ENCODE measurements at places on chromosomes 1 and 21. TPM values are rescaled to one million over a fixed set of nuclear protein-coding genes. Genes with fewer than 3 reads are reported as not detected.
A peak's percentile ranks its signal among the peaks of the same experiment; 100 is the strongest.

Gene LAX1
- total RNA-seq: 16.9 TPM

GRCh38 chr1:231828182-231828920, 201.8 kb downstream of the DISC1 start:
- no peak overlapping the region for H3K4me3 ChIP-seq
- no peaks in the 10 kb centered on the region for H3K27me3 ChIP-seq
- H3K4me1 ChIP-seq: no peaks in the 10 kb centered on the region
- DNase-seq: no peak
- H3K36me3 ChIP-seq: peaks cover 10% of the 10 kb centered on the region
- H3K27ac ChIP-seq: no peak overlapping the region

DNA sequence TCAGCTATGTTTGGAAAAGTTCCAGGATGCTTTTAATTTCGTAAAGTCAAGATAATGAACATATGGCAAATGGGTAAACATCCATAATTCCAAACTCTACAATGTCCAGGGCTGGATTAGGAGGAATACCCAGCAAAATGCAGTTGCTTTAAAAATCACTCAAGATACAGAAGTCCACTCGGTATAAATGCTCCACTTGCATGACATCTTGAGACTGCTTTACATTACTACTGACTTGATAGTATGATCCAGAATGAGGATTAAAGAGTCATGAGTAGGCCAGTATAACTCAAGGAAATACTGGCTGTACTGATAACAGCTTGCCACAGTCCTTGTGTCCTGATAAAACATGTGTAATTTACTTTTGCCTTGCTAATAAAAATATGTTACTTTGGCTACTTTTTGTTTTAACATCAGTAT, 58.3 kb upstream of the ANGPTL3 start:
- no peak overlapping the region for H3K4me3 ChIP-seq
- DNase-seq: no peak
- peaks cover 4% of the 10 kb centered on the region for H3K36me3 ChIP-seq
- H3K27me3 ChIP-seq: no peaks in the 10 kb centered on the region

- no peaks in the 10 kb centered on the region for H3K4me1 ChIP-seq
- no peaks in the 10 kb centered on the region for H3K27me3 ChIP-seq
- no peak overlapping the region for H3K4me3 ChIP-seq
- no peak for DNase-seq
Observed at GRCh38 chr1:169184812-169185211, 78.3 kb downstream of the ATP1B1 start.

Gene NTRK1
- total RNA-seq: 3.2 TPM

GRCh38 chr1:21451981-21452411, 12.1 kb downstream of the NBPF3 start:
- DNase-seq: no peak
- no peak overlapping the region for H3K27ac ChIP-seq
- no peaks in the 10 kb centered on the region for H3K4me1 ChIP-seq
- peaks cover 5% of the 10 kb centered on the region for H3K36me3 ChIP-seq
- H3K4me3 ChIP-seq: no peak overlapping the region

Gene KCNE1
- 0.74 TPM for total RNA-seq

- H3K36me3 ChIP-seq: no peaks in the 10 kb centered on the region
- no peak overlapping the region for H3K27ac ChIP-seq
- no peak overlapping the region for H3K4me3 ChIP-seq
- peaks cover 13% of the 10 kb centered on the region for H3K4me1 ChIP-seq
- DNase-seq: peak; percentile 56
Observed at GRCh38 chr1:89780721-89781120, 40.1 kb upstream of the LRRC8D start.

DNA sequence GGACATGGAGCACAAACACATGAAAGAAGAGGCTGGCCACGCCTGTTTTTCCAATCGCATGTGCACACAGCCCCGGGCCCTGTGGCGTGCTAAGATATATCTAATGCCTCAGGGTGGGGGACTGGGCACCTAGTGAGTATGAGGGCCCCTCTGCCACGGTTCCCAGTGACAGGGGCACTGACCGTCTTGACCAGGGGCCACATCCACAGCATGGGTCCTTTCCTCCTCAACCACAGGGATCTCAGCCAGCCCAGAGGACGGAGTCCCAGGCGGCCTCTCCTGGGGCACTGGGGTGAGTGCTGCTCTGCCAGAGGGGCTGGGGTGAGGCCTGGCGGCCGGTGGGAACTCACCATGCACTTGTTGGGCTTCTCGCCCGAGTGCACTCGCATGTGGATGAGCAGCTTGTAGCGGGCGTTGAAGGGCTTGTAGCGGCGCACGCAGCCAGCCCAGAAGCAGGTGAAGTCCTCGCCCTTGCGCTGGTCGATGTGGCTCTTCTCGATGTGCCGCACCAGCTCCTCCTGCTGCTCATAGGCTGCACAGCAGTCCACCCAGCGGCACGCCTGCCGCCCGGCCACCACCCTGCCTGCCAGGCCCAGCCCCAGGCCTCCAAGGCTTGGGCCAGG, 134.7 kb downstream of the DMRTB1 start:
- DNase-seq: no peak
- no peaks in the 10 kb centered on the region for H3K27me3 ChIP-seq
- H3K4me3 ChIP-seq: no peak overlapping the region
- H3K36me3 ChIP-seq: no peaks in the 10 kb centered on the region
- H3K4me1 ChIP-seq: no peaks in the 10 kb centered on the region

Gene GUCA2B
- total RNA-seq: not detected

Gene LEMD1
- total RNA-seq: not detected

DNA sequence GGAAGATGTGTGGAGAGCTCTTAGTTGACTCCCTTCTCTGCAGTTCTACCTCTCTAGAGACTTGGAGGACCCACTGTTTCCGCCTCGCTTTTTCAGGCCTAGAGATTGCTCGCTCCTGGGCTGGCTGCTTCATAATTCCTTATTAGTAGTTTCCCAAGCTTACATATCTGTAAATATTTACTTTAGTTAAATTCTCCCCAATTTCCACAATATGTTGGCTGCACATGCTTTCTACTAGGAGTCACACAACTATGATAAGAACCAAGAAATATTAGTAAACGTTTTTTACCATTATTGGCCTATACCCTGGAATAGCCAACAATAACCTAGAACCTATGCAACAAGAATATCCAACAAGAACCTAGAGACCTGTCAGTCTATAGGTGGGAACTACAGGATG, 129.0 kb upstream of the RUNX1 start:
- no peak overlapping the region for H3K4me3 ChIP-seq
- no peaks in the 10 kb centered on the region for H3K4me1 ChIP-seq
- no peak for DNase-seq
- no peaks in the 10 kb centered on the region for H3K36me3 ChIP-seq
- no peak overlapping the region for H3K27ac ChIP-seq

- H3K36me3 ChIP-seq: peaks cover 29% of the 10 kb centered on the region
- H3K27ac ChIP-seq: no peak overlapping the region
- no peaks in the 10 kb centered on the region for H3K4me1 ChIP-seq
- no peaks in the 10 kb centered on the region for H3K27me3 ChIP-seq
Observed at GRCh38 chr1:15489052-15489736, 13.3 kb downstream of the CELA2B start.

DNA sequence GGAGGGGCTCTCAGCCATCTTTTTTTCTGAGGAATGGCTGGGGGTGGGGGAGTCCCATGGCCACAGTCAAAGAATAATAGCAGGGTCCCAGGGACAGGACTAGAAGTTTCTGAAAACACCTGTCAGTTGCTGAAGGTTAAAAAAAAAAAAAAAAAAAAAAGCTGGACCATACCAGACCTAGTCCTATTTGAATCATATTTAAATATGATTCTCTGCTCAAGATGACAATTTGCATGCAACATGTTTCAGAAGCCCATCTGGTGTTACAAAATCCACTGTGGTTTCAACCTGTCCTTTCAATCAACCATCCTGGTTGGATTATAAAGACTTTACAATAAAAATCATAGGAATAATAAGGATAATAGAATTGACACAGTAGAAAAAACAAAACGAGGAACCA, 153.7 kb downstream of the TENT5C start:
- H3K36me3 ChIP-seq: no peaks in the 10 kb centered on the region
- H3K27ac ChIP-seq: no peak overlapping the region
- H3K4me1 ChIP-seq: no peaks in the 10 kb centered on the region

GRCh38 chr1:162206300-162206699, 136.8 kb downstream of the NOS1AP start:
- H3K36me3 ChIP-seq: no peaks in the 10 kb centered on the region
- no peak overlapping the region for H3K4me3 ChIP-seq
- H3K27ac ChIP-seq: no peak overlapping the region
- no peaks in the 10 kb centered on the region for H3K27me3 ChIP-seq
- no peak for DNase-seq

- H3K4me1 ChIP-seq: no peaks in the 10 kb centered on the region
- H3K4me3 ChIP-seq: no peak overlapping the region
- no peak for DNase-seq
- no peak overlapping the region for H3K27ac ChIP-seq
Observed at GRCh38 chr1:175303201-175303707, 110.7 kb upstream of the KIAA0040 start.

Gene EDN2
- total RNA-seq: not detected

- no peaks in the 10 kb centered on the region for H3K36me3 ChIP-seq
- no peaks in the 10 kb centered on the region for H3K27me3 ChIP-seq
- H3K4me1 ChIP-seq: no peaks in the 10 kb centered on the region
- DNase-seq: no peak
Observed at GRCh38 chr1:168618886-168619285, 42.5 kb downstream of the XCL1 start.

- peak overlapping the region; percentile 38 for H3K27ac ChIP-seq
- no peaks in the 10 kb centered on the region for H3K36me3 ChIP-seq
- peak; percentile 61 for DNase-seq
- H3K27me3 ChIP-seq: no peaks in the 10 kb centered on the region
- no peak overlapping the region for H3K4me3 ChIP-seq
- H3K4me1 ChIP-seq: peaks cover 47% of the 10 kb centered on the region
Observed at GRCh38 chr1:156126630-156127534, 12.4 kb downstream of the LMNA start.
